ENCODE measurements at places on chromosomes 2 and 18.
A peak's percentile ranks its signal among the peaks of the same experiment; 100 is the strongest.

GRCh38 chr18:71028285-71028762 is 739.5 kb downstream of the SOCS6 start:
- no peak for DNase-seq

GRCh38 chr2:127014224-127014623 is 92.7 kb downstream of the BIN1 start:
- DNase-seq = no peak

- no peak for DNase-seq
These were observed 16.8 kb downstream of the COBLL1 start for GRCh38 chr2:164824872-164825271.

- no peak for DNase-seq
These were observed 138.7 kb upstream of the AQP4 start for GRCh38 chr18:27004056-27004829.

GRCh38 chr2:19631871-19632270 is 269.9 kb downstream of the TTC32 start:
- DNase-seq = no peak

GRCh38 chr2:121019071-121019470 is 265.9 kb downstream of the TFCP2L1 start:
- no peak for DNase-seq

DNA sequence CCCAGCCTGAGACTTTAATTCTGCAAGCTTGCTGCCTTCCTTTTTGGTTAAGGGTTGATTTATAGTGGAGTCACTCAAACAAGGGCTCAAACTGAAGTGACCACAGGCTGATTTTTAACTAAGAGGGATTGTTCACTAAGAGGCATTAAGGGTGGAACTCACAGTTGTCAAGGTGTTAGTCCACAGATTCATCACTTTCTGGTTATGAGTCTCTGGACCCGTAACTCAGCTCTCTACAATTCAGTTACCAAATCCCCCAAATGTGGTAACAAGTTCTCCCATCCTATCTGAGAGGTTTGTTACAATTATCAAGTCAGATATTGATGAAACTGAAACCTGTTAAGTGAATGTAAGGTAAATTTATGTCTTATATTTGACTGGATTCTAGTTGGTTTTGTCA is 185.9 kb upstream of the KLHL14 start:
- DNase-seq = no peak

- DNase-seq = peak; percentile 62
These were observed 105.9 kb upstream of the CREB1 start for GRCh38 chr2:207423886-207424285.

DNA sequence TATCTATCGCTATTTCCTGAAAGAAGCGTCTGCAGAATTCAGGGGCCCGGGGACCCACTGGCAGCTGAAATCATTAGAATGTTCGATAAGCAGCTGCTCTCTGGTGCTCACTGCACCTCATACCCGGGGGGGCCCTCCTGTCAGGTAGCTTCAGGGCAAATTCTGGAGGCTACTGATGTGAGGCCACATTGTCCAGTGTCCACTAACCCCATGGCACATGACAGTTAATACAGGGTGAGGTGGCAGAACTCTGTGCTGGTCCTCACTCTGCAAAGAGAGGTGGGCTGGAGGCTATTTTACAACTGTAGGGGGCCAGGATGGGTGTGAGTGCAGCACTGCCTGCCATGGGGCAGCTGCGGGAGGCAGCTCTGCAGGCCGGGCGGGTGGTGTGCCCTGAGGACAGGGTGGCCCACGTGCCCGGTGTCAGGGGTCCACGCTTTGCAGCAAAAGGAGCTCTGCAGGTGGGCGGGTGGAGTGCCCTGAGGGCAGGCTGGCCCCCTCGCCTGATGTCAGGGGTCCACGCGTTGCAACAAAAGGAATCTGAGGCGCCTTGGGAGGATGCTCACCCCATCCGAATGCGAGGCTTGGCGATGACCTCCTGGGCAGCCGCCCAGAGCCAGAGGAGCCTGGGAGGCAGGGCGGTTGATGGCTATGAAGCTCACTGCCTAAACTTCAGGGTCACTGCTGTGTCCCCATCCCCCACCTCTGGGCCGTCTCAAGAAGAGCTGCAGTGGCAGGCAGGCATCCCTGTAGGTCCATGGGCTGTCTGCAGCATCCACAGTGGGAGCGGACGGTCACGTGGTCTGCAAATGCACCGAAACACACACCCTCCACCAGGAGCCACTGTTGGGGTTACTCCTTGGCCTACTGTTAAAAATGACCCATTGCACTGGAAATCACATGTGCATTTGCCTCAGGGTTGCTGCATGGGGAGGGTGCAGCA is 207.0 kb upstream of the SALL3 start:
- no peak for DNase-seq

Measured in GM04503 (cell line).